ENCODE measurements at places on chromosomes 16 and 17. TPM values are rescaled to one million over a fixed set of nuclear protein-coding genes. Genes with fewer than 3 reads are reported as not detected.

Gene TTLL6
- total RNA-seq = 0.18 TPM

Gene CANT1
- total RNA-seq = 143 TPM

Gene RMI2
- 2.1 TPM for total RNA-seq

Gene CDRT15L2
- not detected for total RNA-seq

Gene TRIM72
- not detected for total RNA-seq

Gene SLC47A1
- total RNA-seq = not detected

Gene PRR15L
- total RNA-seq = not detected

Gene PIK3R6
- total RNA-seq = not detected

Gene SNAI3
- under 0.01 TPM for total RNA-seq

Gene KCNJ12
- total RNA-seq = 1.5 TPM

Gene CAMTA2
- 13.0 TPM for total RNA-seq

Gene IRX3
- 0.32 TPM for total RNA-seq

Gene TPSG1
- not detected for total RNA-seq

Gene DPEP1
- total RNA-seq = 0.30 TPM

Gene TMEM92
- total RNA-seq = not detected

Gene CPNE7
- total RNA-seq = 27.5 TPM

Gene CA4
- total RNA-seq = not detected

Gene PRPSAP2
- total RNA-seq = 61.6 TPM

Gene NACA2
- not detected for total RNA-seq

Gene NPIPB8
- not detected for total RNA-seq

Gene BTBD17
- total RNA-seq = not detected

Gene SPATA22
- total RNA-seq = not detected

Gene KRT20
- total RNA-seq = not detected

Gene CDH13
- 293 TPM for total RNA-seq

Gene SCIMP
- not detected for total RNA-seq

Gene KRTAP9-4
- not detected for total RNA-seq

Gene ZG16B
- total RNA-seq = not detected

Gene CES5A
- total RNA-seq = not detected

Gene PIRT
- total RNA-seq = not detected

Gene KRTAP2-1
- total RNA-seq = not detected

Gene BCL6B
- total RNA-seq = not detected

Gene HASPIN
- 4.1 TPM for total RNA-seq

Gene CLEC18B
- 3.9 TPM for total RNA-seq

Gene C17orf67
- total RNA-seq = 0.78 TPM

Gene EIF3CL
- 97.5 TPM for total RNA-seq

Gene KRT33B
- 0.30 TPM for total RNA-seq

Gene CYTH1
- total RNA-seq = 14.5 TPM

Gene FAM83G
- 25.9 TPM for total RNA-seq

Gene ZNF286A
- 64.9 TPM for total RNA-seq

Gene EIF1
- 238 TPM for total RNA-seq

Gene UBN1
- 28.7 TPM for total RNA-seq

Gene C16orf46
- 0.30 TPM for total RNA-seq

Gene OSGIN1
- 1.2 TPM for total RNA-seq

Gene SPECC1
- 28.1 TPM for total RNA-seq

Gene CYLD
- total RNA-seq = 66.2 TPM

Gene CDK3
- 5.2 TPM for total RNA-seq

Gene SNX11
- 14.3 TPM for total RNA-seq

Measured in smooth muscle cell of the umbilical artery (primary cell).